ENCODE measurements at places on chromosomes 6 and 20.

DNA sequence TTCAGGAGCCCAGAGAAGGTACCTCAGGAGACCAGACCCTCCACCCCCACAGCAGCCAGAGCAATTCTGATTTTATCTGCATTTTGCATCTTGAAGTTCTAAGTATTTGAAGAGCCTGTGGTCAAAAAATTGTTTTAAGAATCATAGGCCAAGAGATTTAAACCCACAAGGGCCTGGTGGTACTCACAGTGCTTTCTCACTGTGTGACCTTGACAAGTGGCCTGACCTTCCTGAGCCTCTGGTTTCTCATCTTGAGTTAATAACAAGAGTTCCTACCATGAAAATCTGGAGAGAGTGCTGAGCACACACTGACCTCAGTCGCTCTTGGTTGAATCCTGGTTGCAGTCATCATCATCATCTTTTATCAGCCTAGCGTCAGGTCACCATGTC lies 45.4 kb upstream of the ID1 start:
- no peak for DNase-seq

DNA sequence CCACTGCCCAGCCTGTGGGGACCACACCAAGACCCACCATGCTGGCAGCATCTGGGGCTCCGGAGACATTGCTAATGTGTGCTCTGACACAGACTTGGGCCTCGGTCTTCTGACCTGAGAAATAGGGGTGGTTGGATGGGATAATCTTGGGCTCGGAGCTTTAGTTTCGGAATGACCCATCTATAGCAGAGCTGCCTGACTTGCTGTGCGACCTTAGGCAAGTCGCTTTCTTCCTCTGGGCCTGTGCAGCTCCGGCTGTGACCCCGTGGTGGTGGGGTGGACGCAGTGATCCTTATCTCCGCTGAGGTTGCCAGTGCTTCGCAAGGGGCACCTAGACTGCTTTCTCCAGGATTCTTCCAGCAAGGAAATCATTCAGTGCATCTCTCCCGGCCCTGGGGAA lies 43.7 kb downstream of the CEBPB start:
- DNase-seq = no peak

- no peak for DNase-seq
Observed at GRCh38 chr20:45523821-45524220, 8.4 kb upstream of the SPINT3 start.

DNA sequence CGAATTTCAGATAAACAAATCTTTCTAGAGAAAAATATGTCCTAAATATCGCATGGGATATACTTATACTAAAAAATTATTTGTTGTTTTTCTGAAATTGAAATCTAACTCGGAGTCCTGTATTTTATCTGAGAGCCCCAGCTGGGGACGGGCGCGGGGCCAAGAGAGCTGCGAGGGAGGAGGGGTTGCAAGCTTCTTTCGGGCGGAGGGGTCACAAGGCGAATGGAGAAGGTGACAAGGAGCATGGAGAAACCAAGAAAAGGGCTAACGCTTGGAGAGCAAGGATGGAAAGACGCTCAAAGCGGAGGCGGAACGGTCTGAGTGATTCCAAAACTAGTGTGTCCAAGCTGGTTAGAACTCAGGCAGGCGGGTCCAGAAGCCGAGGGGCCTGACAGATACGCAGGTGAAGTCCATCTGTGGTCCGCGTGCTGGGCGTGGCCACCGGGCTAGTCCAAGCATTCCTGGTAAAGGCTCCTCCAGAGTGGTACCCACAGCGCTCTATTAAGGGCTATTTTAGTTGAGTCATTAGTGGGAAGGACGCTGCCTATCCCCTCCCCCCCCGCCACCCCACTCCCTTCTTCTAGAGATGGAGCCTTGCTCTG lies 41.5 kb upstream of the ZNFX1 start:
- DNase-seq = no peak

GRCh38 chr6:94813806-94814205 lies 763.5 kb upstream of the MANEA start:
- DNase-seq = no peak

- no peak for DNase-seq
Observed at GRCh38 chr6:105545947-105546731, 143.3 kb upstream of the PREP start.

DNA sequence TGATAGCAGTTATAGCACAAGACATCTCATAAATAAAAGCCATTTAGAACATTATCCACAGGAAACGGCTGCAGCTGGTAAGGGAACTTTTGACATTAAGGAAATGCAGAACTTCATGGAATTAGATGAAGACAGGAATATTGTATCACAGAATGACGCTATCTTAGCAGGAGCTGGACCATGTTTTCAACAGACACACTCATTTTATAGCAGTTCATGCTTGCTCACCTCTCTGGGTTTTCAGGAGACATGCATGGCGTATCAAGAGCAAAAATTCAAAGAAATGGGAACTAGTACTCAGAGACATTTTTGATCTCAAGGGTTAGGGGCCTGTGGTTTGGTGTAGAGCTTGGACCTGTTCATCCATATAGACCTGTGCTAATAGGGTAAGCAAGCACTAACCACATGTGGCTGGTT lies 125.0 kb downstream of the FYN start:
- DNase-seq = no peak

- DNase-seq = no peak
Observed at GRCh38 chr6:39546731-39547130, 178.5 kb downstream of the KIF6 start.

Measured in Ammon's horn (tissue), 1 donor.